Camera-type eye (tissue), 1 donor: ENCODE measurements at places on chromosomes 6 and 20. TPM values are rescaled to one million over a fixed set of nuclear protein-coding genes. Genes with fewer than 3 reads are reported as not detected.

NT5E gene
- total RNA-seq, result 23.7 TPM

TREM2 gene
- 0.38 TPM for total RNA-seq

ECT2L gene
- not detected for total RNA-seq

RFX6 gene
- total RNA-seq, result not detected

GSTA1 gene
- total RNA-seq, result 2.0 TPM

ENPP3 gene
- 1.5 TPM for total RNA-seq

CALHM5 gene
- 3.4 TPM for total RNA-seq
